ENCODE measurements at places on chromosomes 7 and 10. TPM values are rescaled to one million over a fixed set of nuclear protein-coding genes. Genes with fewer than 3 reads are reported as not detected.
A peak's percentile ranks its signal among the peaks of the same experiment; 100 is the strongest.

Gene PCBD1
- total RNA-seq: 49.1 TPM

DNA sequence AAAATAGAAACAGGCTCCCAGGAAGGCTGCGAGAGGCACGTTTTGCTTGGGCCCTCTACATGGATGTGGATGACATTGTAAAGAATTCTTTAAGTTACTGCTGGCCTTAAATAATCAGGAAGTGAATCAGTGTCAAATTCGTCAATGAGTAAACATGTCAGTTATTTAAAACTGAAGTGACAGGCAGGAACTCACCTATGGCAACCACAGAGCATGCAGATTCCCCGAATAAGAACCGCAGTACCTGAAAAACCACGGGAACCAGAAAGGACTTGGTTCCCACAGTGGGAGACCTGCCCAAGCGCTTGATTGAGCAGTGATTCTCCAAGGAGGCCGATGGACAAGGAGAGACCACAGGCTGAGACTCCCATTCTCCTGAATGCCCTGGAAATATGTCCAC is 351.2 kb upstream of the AKR1E2 start:
- H3K4me1 ChIP-seq: peaks cover 8% of the 10 kb centered on the region
- H3K4me3 ChIP-seq: peak overlapping the region; percentile 7
- peaks cover 3% of the 10 kb centered on the region for H3K36me3 ChIP-seq
- H3K27ac ChIP-seq: peak overlapping the region; percentile 61
- H3K27me3 ChIP-seq: peaks cover 27% of the 10 kb centered on the region

Gene GIMAP7
- 45.1 TPM for total RNA-seq

GRCh38 chr10:71404503-71405295 is 8.0 kb downstream of the CDH23 start:
- H3K4me1 ChIP-seq: no peaks in the 10 kb centered on the region
- peaks cover 13% of the 10 kb centered on the region for H3K27me3 ChIP-seq
- H3K36me3 ChIP-seq: no peaks in the 10 kb centered on the region
- no peak for DNase-seq
- no peak overlapping the region for H3K4me3 ChIP-seq

DNA sequence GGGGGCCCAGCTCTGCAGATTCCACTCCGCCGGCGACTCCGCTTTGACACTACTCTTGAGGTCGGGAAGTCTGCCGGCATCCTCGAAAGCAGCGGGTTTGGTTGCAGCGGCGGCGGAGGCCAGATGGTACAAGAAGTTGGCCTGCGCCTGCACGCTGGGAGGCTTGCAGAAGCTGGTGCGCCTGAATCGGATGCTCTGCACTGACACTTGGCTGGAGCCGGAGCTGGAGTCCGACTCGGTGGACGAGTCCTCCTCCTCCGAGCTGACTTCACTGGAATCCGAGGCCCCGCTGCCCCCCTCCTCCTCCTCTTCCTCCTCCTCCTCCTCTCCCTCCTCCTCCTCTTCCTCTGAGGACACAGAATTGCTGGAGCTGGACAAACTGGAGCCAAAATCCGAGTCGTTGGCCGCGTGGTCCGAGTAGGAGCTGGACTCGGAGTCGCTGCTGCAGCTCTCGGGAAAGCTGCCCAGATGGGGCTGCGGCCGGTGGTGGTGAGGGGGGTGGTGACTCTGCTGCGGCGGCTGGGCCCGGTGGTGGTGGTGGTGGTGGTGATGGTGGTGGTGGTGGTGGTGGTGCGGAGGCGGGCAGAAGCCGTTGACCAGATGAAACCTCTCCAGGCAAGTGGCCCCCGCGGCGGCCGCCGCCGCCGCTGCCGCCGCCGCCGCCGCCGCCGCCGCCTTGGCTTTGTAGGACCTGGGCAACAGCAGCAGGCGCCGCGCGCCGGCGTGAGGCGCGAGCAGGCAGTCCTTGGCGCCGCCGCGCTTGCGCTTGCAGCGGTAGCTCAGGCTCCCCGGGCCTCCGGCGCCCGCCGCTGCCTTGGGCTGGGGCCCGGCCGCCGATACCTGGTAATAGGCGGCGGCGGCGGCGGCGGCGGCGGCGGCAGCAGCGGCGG is 9.0 kb downstream of the SKIDA1 start:
- DNase-seq: peak; percentile 68
- H3K36me3 ChIP-seq: no peaks in the 10 kb centered on the region
- peak overlapping the region; percentile 98 for H3K4me3 ChIP-seq
- peaks cover 33% of the 10 kb centered on the region for H3K4me1 ChIP-seq
- peaks cover 73% of the 10 kb centered on the region for H3K27me3 ChIP-seq

Gene NPC1L1
- total RNA-seq: 0.12 TPM

Gene CTAGE4
- 4.2 TPM for total RNA-seq

Gene H2BK1
- 4.4 TPM for total RNA-seq

DNA sequence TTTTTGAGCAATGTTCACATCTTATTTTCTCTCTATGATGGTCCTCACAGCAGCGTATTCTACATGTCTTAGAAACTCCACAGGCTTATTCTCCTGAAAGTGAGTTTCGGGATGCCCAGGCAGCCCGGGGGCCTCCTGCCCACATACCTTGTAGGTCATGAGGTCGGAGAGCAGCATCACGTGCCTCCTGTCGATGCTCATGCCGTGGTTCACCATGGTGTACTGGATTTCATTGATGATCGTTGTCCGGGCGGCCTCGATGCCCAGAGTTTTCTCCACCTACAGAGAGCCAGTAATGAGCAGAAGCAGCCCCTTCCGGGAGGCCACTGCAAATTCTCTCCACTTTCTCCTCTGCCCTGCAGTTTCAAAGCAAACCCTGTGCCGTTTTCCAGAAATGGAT is 48.0 kb downstream of the POLR3A start:
- H3K36me3 ChIP-seq: peaks cover 16% of the 10 kb centered on the region
- no peak overlapping the region for H3K27ac ChIP-seq
- H3K27me3 ChIP-seq: no peaks in the 10 kb centered on the region
- no peak for DNase-seq

GRCh38 chr10:12631787-12632562 is 282.6 kb downstream of the CAMK1D start:
- peaks cover 51% of the 10 kb centered on the region for H3K4me1 ChIP-seq
- no peak overlapping the region for H3K4me3 ChIP-seq

- H3K27me3 ChIP-seq: no peaks in the 10 kb centered on the region
- H3K27ac ChIP-seq: no peak overlapping the region
- no peak for DNase-seq
- H3K4me3 ChIP-seq: no peak overlapping the region
These were observed 134.4 kb downstream of the ARHGAP21 start for GRCh38 chr10:24589265-24589664.

Gene CDK14
- 1.7 TPM for total RNA-seq

DNA sequence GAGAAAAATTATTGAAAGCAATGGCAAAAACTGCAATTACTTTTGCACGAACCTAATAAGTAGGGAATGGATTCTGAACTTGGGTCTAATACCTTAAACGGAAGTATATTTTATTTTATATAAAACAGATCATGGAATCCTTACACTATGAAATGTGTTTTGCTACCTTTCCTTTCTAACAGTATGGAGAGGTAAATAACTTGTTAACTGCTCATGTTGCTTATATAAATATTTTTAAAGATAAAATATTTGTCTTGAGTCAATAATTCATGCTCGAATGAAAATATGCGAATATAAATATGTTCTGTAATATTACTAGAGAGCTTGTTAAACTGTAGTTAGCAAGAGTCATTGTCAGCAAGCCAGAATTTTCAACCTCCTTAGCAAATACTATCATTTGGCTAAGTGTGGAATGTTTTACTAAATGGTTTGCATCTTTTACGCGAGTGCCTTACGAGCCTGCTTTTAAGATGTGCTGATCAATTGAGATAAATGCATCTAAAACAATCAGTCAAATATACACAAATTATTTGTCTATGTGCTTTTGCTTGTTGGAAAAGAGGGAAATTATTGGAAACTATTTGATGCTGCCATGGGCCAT is 5.9 kb downstream of the GNAT3 start:
- no peaks in the 10 kb centered on the region for H3K36me3 ChIP-seq
- no peaks in the 10 kb centered on the region for H3K27me3 ChIP-seq
- no peak overlapping the region for H3K4me3 ChIP-seq
- H3K27ac ChIP-seq: no peak overlapping the region
- H3K4me1 ChIP-seq: no peaks in the 10 kb centered on the region

Gene SKAP2
- 22.4 TPM for total RNA-seq

Gene RELN
- not detected for total RNA-seq

GRCh38 chr10:80474941-80475340 is 20.8 kb downstream of the TSPAN14 start:
- H3K27me3 ChIP-seq: no peaks in the 10 kb centered on the region
- peak overlapping the region; percentile 88 for H3K4me3 ChIP-seq
- peaks cover 11% of the 10 kb centered on the region for H3K36me3 ChIP-seq
- H3K4me1 ChIP-seq: peaks cover 77% of the 10 kb centered on the region
- no peak for DNase-seq
- peak overlapping the region; percentile 98 for H3K27ac ChIP-seq

Measured in activated T-cell treated with anti-CD3 and anti-CD28 coated beads, Interleukin-2, amount 50 U/mL, for 72 hours (primary cell).